Fibroblast of lung (primary cell): ENCODE measurements at places on chromosomes 12 and 14. TPM values are rescaled to one million over a fixed set of nuclear protein-coding genes. Genes with fewer than 3 reads are reported as not detected.

Gene WSCD2
- total RNA-seq = under 0.01 TPM in 1 of 2 replicates, not detected in the other

DNA sequence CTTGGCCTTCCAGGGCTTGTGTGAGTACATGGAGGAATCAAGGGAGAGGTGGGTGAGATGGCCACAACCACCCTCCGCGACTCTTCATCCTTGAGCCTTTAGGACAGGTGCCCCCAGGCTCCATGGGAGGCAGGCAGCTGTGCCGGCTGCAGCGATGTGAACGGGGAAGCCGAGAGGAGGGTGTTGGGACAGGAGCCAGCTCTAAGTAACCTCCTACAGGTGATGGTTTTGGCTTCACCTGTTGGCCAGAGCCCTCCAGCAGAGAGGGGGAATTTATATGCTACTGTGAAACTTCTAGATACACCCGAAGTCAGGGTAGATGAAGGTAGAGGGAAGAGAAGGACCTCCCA, 132.2 kb upstream of the HIF1A start:
- no peak for DNase-seq

- DNase-seq = no peak
Measured at GRCh38 chr12:68480526-68480925, 130.2 kb upstream of the RAP1B start.

GRCh38 chr14:69652942-69653684, 41.7 kb downstream of the SUSD6 start:
- DNase-seq = no peak

- DNase-seq = no peak
Measured at GRCh38 chr12:107663277-107663676, 22.3 kb upstream of the PWP1 start.

DNA sequence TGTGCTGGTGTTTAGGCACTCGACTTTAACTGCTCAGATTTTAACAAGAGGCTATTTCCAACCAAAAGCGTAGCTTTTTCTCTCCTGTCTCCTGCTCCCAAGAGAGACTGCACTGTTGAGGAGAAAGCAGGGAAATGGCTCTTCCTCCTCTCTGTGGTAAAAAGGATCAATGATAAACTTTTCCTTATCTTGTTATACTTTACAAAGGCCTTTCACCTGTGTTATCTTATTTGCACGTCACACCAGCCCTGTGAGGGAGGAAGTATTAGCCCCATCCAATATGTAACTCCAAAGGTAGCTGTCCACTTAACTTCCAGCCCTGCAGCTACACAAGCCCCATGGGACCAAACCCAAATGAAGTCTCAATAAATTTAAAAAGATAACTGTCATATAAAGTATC, 32.9 kb upstream of the ZFP36L1 start:
- DNase-seq = no peak

Gene FRS2
- total RNA-seq = 41.3 and 45.9 TPM in 2 replicates

Gene ARHGAP9
- under 0.01 TPM in 2 replicates for total RNA-seq

GRCh38 chr14:40674502-40674901, 932.2 kb upstream of the LRFN5 start:
- DNase-seq = no peak

GRCh38 chr12:7175493-7175892, 14.0 kb upstream of the PEX5 start:
- no peak for DNase-seq

GRCh38 chr12:64299628-64300027, 77.5 kb upstream of the KICS2 start:
- no peak for DNase-seq

Gene PIK3C2G
- total RNA-seq = not detected in 2 replicates

DNA sequence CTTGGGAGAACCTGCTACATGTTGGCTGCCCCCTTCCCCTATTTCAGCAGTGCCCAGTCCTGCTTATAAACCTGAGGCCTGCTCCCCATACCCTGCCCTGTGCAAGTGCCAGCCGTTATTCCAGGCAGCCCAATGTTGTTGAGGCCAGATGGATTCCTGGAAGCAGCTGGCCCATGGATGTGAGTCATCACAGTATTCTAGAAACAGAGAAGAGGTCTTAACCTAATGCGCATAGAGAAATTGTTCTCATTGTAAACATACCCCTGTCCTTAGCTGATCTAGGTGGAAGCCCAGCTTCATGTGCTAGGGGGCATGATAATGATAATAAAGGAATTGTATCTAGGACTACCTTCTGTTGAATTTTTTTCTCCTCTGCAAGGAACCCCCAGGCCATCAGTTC, 69.7 kb downstream of the TSPAN11 start:
- DNase-seq = peak; percentile 86

GRCh38 chr14:77102154-77102553, 4.1 kb downstream of the CIPC start:
- no peak for DNase-seq

GRCh38 chr12:4556735-4557530, 5.1 kb upstream of the DYRK4 start:
- DNase-seq = no peak

Gene KRT77
- not detected in 2 replicates for total RNA-seq

GRCh38 chr12:13962699-13963098, 18.7 kb downstream of the GRIN2B start:
- no peak for DNase-seq

Gene ZDHHC22
- not detected in 2 replicates for total RNA-seq

- DNase-seq = peak; percentile 96
Measured at GRCh38 chr14:59028476-59029202, 159.8 kb upstream of the DAAM1 start.

Gene CLECL1
- total RNA-seq = not detected in 2 replicates

Gene AKAP5
- 0.17 and 0.26 TPM in 2 replicates for total RNA-seq

Gene TSHR
- total RNA-seq = not detected in 2 replicates

- DNase-seq = no peak
Measured at GRCh38 chr14:39568809-39569538, 136.7 kb upstream of the FBXO33 start.

DNA sequence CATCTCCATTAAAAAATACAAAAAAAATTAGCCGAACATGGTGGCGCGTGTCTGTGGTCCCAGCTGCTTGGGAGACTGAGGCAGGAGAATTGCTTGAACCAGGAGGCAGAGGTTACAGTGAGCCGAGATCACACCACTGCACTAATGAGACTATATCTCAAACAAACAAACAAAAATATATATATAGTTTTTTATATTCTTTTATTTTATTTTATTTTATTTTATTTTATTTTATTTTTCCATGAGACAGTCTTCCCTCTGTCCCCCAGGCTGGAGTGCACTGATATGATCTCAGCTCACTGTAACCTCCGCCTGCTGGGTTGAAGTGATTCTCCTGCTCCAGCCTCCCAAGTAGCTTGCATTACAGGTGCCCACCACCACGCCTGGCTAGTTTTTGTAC, 79.5 kb downstream of the IRF2BPL start:
- DNase-seq = no peak

DNA sequence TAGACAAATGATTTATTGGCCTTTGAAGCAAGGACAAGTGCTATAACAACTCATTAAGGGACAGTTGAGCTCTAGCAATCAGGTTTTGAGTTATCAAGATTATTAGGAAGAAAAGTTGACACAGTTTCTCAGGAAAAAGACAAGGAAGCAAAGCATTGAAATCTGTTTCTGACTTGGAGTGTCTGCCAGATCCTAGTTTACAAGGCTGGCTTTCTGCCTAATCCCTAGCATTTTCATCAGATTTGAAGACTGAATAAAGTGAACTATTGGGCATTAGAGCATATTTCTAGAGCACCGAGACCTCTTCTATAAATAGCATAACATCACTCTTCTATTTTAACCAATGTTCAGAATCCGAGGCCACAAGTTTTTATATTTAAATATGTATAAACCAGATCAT, 7.0 kb downstream of the SYT1 start:
- peak; percentile 63 for DNase-seq

- no peak for DNase-seq
Measured at GRCh38 chr14:104143521-104144452, 5.4 kb downstream of the KIF26A start.

- no peak for DNase-seq
Measured at GRCh38 chr12:3158851-3159465, 81.8 kb downstream of the TSPAN9 start.

DNA sequence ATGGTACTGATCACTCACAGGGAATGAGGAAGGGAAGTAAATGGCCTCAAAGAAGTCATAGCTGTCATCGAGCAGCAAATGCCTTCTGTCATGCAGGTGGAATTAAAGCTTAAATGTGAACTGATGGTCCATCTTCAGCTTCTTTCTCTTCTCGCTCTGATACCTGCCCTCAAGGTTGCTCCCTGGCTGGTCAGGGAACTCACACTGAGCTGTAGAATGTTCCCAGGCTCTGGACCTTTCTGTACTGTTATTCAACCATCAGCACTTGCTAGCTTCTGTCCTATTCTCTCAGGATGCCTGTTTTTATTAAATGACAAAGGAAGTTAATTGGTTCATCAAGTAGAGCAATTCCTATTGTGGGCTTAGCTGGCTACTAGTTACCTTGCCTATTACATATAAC, 463.8 kb downstream of the APAF1 start:
- no peak for DNase-seq

- no peak for DNase-seq
Measured at GRCh38 chr12:18457362-18457761, 196.0 kb downstream of the PIK3C2G start.

- DNase-seq = no peak
Measured at GRCh38 chr12:58176296-58176869, 235.0 kb downstream of the ATP23 start.

GRCh38 chr14:105742531-105742848, 216.1 kb downstream of the TMEM121 start:
- DNase-seq = no peak

DNA sequence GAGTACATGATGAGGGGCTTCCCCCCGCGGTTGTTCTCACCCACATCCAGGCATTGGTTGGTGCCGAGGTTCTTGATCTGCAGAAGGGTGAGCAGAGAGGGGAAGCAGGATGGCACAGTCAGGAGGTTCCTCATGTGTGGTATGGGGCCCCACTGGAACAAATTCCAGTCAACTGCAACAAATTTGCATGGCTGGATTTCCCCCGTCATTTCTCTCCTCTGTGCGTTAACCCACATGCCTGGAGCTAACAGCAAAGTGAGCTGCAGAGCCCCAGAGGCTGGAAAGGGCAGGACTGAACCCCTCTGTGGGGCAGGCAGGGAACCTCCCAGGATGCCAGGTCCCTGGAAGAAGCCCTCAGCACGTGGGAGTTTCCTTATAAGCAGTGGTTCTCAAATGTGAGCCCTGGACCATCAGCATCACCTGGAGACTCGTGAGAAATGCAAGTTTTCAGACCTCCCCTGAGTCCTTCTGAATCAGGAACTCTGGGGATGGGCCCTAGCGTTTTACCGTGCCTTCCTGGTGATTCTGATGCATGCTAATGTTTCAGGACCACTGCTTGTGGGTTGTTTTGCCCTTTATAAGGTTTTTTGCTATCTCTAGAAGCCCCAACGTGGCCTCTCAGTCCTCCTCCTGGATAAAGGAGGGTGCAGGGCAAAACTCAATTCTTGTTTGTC, 11.0 kb upstream of the CELA1 start:
- DNase-seq = no peak

- DNase-seq = peak; percentile 8
Measured at GRCh38 chr14:93906341-93907329, 20.5 kb upstream of the FAM181A start.

GRCh38 chr12:3456809-3457208, 34.2 kb upstream of the PRMT8 start:
- DNase-seq = no peak

GRCh38 chr14:86305058-86305457, 775.1 kb downstream of the FLRT2 start:
- peak; percentile 5 for DNase-seq

DNA sequence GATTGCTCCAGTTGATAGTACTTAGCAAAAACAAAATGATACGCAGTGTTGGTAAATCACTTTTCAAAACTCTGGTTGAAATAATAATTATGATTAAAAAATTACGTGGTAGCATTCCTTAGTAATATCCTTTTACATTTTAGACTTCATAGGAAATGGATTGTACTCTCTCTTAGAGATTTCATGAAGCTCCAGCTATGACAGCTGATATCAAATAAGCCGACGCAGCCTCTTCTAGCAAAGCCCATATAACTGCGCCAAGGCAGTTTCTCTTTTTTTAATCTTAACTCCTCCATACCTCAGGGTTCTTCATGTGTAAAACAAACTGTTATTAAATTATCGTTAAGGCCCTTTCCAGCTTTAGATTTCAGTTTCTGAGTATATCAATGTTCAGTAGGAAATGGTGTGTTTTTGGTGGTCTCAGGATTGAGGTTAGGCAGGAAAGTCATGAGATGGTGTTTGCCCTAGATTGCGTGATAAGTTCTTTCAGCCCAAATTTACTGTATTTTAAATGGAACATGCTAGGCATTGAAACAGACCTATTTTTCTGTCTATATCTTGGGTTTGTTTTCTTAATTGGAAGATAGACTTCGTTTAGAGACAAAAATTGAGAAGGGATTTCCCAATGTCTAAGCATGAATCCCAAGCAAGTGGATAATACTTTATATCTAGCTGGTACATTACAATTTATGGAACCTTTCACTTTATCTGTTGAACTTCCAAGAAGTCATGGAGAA, 902 bp upstream of the CFL2 start:
- no peak for DNase-seq

GRCh38 chr12:106364261-106364660, 6.7 kb downstream of the POLR3B start:
- no peak for DNase-seq

GRCh38 chr12:112985642-112986290, 7.4 kb downstream of the OAS2 start:
- DNase-seq = no peak

GRCh38 chr14:57060276-57060955, 208.3 kb downstream of the EXOC5 start:
- no peak for DNase-seq
